Forelimb muscle (tissue), 1 donor: ENCODE measurements at places on chromosomes 1 and 21.

GRCh38 chr1:29634746-29635335 lies 398.5 kb downstream of the PTPRU start:
- no peak for DNase-seq

DNA sequence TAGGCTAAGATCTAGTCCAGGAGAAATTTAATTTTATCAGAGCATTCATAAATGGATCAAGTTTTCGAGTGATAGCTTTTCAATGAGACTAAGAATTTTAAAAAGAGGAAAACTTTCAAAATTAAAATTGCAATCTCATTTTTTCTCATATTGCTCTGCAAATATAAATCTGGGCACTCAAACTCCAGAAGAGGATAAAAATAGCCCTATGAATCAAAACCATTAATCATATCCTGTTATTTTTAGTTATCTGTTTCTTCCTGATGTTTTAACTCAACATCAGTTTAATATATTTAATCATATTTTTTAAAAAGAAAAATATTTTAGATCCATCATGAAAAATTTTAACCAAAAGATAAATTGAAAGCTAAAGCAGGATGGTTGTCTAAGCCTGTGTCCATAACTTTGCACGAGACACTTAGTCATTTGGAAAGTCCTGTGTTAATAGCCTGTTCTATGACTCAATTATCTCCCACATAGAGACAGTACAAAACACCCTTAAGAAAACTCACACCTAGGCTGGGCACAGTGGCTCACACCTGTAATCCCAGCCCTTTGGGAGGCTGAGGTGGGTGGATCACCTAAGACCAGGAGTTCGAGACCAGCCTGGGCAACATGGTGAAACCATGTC lies 17.1 kb upstream of the PRRC2C start:
- no peak for DNase-seq

- DNase-seq, result no peak
These were observed 8.5 kb downstream of the STMN1 start for GRCh38 chr1:25897754-25898153.

GRCh38 chr21:33587792-33588484 lies 546 bp downstream of the DONSON start:
- no peak for DNase-seq

- DNase-seq, result no peak
These were observed 21.2 kb downstream of the C21orf91 start for GRCh38 chr21:17797967-17798366.

GRCh38 chr1:201750120-201750519 lies 78.8 kb upstream of the IPO9 start:
- no peak for DNase-seq

DNA sequence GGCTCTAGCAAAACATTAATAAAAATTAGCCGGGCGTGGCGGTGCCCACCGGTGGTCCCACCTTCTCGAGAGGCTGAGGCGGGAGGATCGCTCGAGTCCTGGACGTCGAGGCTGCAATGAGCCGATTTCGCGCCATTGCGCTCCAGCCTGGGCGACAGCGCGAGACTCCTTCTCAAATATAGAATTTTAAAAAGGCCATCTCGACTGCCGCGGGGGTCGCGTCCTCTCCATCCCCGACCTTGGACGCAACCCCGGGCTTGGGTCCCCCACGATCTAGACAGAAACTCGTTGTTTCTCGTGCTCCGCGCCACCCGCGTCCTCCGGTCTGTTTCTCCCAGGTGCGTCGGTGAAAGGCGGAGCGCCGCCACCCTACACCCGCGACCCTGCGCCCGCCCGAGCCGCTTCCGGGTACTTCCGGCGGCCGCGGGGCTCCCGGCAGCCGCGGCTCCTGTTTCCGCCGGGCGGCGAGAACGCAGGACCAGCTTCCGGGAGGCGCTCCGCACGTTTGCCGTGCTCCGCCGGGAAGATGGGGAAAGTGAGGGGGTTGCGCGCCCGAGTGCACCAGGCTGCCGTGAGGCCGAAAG lies at the start of gene SLX9:
Gene SLX9, plus strand, starts transcription at position 498 of the 584 bp plus-strand sequence. Its CDS starts 29 bp downstream, at position 527.
- no peak for DNase-seq

GRCh38 chr1:170790651-170791071 lies 126.7 kb downstream of the PRRX1 start:
- DNase-seq, result no peak

DNA sequence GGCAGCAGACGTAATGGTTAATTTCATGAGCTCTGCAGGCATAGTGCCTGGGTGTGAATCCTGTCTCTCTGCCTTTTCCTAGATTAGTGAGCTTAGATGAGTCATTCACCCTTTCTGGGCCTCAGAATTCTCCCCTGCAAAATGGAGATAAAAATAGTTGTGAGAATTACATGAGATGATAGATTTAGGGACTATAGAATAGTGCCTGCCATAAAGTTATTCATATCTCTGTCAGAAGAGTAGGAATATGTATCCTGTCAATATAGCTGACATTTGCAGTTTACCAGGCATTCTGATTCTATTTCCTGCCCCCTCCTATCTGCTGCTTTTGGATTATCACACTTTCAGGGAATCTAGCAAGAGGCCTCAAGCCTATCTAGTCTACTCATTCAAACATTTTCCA lies 112.0 kb downstream of the PDE4B start:
- DNase-seq, result no peak

- no peak for DNase-seq
These were observed 5.6 kb downstream of the DDI2 start for GRCh38 chr1:15622712-15623373.

- no peak for DNase-seq
These were observed 284.7 kb downstream of the CAMTA1 start for GRCh38 chr1:7069931-7070330.

- DNase-seq, result no peak
These were observed 97.8 kb downstream of the FMN2 start for GRCh38 chr1:240189386-240189989.

DNA sequence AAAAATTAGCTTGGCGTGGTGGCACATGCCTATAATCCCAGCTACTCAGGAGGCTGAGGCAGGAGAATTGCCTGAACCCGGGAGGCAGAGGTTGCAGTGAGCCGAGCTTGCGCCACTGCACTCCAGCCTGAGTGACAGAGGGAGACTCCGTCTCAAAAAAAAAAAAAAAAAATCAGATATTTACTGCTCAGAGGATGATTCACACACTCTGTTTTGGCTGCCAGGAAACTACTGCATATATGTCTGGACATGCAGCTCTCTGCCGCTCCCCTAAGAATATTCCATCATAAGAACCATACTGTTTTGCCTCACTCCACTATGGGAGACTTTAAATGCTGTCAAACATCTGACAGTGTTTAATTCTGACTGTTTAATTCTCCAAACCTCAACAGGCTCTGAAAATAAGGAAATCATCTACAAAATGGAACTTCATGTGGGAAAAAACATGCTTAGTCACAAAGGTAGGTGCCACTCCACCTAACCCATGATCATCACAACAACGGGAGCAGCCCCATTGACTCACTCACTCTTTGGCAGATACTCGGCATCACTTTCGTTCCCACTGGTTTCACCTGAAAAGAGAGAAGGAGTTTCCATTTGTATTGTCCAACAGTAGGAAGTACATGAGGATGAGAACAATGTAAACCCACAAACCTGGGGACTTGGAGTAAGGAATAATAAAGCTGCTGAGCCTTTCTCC lies 29.3 kb upstream of the BCAS2 start:
- no peak for DNase-seq

DNA sequence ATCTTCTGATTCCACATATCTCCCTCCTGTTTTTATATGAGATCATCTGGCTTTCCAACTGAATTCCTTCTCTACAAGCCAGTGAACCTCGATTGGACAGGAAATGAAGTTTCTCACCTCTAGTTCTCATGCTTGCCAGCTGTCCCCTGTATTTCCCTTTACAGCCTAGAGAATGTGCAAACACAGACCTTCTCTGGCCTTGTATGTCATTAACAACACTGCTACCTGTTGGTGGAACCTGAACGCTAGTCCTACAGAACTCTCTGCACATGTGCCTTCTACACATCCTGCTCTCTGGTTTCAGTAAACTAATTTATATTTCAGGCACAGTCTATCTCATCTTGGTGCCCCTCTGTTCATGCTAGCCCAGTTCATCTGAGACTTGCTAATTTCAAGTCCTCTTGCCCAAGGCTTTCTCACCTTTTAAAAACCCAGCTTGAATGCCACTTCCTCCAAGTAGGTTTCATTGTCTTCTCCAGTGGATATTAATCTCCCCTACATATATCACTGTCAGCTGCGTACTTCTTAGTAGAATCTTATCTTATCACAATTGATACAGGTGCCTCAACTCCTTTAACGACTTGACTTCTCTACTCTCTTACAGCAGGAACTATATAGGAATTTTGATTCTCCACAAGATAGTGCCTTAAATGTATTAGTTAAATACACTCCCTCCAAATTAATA lies 549.9 kb downstream of the PLPP3 start:
- DNase-seq, result no peak

DNA sequence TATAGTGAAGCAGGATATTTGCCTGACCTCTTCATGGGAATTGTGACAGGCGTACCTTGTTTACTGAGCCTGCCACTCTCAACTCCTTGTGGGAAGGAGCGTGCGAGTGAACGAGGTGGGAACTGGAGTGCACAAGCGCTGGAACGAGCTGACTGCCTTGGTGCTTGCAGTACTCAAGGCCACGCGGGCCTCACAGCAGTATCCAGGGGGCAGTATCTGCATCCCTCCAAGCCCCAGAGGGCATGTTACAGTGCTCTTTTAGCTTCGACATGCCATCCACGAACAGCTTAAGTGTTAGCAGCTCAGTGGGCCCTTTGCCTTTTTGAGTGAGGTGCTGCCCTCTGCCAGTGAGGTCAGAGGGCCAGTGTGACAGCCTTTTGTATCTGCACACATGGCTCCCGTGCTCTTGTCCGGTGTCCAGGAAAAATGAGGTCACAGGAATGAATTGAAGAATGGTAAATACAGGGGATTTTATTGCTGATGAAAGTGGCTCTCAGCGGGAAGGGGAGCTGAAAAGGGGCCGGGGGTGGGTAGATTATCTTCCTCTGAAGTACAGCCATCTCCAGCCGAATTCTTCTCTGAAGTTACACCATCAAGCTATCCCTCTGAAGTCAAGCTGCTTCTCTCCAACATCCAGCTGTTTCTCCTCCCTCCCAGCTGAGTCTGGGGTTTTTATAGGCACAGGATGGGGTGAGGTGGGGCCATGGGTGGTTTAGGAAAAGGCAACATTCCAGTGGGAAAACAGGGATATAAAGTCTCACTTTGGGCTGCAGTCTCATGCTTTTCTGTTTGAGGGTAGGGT lies 69.3 kb downstream of the EPB41 start:
- DNase-seq, result no peak

DNA sequence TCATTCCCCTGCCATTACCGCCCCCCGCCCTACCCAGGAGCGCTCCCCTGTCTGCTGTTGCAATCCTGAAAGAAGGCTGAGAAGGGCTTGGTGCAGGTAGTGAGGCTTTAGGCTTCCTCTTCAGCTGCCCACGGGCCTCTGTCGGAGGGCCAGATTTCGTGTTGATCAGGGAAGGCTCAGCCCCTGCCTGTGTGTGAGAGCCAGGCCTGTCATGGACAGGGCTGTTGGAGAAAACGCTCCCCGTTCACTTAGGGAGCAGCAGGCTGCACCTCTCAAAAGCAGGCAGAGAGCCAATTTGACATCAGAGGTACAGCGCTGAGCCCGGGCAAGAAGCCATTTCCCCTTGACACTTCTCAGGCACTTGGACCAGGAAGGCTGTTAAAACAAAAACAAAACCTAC lies 19.0 kb downstream of the TEX35 start:
- DNase-seq, result no peak

GRCh38 chr1:41629571-41629970 lies 145.1 kb upstream of the EDN2 start:
- DNase-seq, result no peak

DNA sequence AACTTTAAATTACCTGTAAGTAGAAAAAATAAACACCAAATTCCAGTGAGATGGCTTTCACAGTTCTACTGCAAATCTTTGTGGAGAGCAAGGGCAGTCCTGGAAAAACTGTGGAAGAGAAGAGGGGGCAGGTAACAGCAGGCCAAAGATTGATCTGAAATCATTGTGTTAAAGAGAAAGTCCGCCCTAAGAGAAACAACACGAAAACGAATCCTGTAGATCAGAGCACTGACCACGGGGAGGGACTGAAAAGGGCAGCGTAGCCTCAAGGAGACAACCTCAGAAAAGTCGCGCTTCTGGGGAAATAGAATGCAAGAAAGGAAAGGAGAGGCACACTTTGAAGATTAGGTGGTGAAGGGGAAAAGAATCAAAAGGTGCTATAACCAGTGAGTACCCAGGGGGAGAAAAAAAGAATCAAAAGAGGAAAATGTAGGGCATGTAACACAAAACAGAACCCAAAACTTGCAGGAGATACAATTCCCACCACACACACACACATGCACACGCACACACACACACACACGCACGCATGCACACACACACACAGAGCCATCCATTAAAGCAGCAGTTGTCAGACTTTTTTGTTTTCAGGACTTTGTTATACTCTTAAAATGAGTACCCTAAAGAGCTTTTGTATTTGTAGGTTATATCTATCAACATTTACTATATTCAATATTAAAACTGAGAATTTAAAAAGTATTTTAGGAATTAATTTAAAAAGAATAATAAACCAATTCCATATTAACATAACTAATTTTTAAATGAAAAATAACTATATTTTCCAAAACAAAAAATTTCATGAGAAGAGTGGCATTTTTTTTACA lies 28.0 kb upstream of the KLF17 start:
- DNase-seq, result no peak

DNA sequence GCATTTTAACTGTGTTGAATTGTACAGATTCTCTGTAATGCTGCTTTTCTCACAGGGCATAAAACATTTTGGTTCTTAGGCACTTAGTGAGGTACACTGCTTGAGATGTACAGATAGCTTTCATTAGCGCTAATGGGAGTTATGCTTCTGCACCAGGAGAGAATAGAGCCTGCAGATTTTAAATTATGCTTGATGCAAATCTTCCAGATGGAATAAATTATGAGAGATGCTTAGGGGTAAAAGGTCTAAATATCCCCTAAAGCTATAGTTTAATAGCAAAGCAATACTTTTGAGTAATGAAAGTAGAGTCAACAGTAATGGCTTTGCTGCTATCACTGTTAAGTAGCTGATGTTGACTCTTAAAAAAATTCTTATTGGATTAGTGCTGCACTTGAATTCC lies 248.9 kb downstream of the S1PR1 start:
- DNase-seq, result no peak

- DNase-seq, result no peak
These were observed 86.3 kb downstream of the PRDM16 start for GRCh38 chr1:3155056-3155925.

DNA sequence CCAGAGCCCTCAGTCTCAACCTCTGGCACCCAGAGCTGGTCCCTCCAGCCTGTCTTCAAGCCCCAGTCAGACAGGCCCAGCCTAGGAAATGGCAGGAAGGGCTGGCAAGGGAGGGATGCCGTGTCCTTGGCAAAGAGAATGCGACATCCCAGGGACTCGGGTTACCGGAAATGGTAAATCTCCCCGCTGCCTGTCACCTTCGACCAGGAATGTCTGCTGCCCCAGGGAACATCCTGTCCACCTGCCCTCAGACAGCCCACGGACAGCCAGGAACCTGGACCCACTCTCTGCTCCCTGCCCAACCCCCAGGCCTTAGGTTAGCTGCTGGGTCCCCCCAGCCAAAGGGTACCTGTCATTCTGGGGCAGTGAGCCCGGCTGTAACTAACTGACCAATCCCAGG lies 23.9 kb downstream of the HSPG2 start:
- no peak for DNase-seq
